PC-3 (cell line): ENCODE measurements at places on chromosomes 1 and 21. TPM values are rescaled to one million over a fixed set of nuclear protein-coding genes. Genes with fewer than 3 reads are reported as not detected.

Gene HAPLN2
- 1.1 TPM in 1 of 2 replicates, not detected in the other for total RNA-seq

Gene PGLYRP4
- not detected in 2 replicates for total RNA-seq

Gene B3GALT5
- total RNA-seq: 0.58 and 1.5 TPM in 2 replicates

DNA sequence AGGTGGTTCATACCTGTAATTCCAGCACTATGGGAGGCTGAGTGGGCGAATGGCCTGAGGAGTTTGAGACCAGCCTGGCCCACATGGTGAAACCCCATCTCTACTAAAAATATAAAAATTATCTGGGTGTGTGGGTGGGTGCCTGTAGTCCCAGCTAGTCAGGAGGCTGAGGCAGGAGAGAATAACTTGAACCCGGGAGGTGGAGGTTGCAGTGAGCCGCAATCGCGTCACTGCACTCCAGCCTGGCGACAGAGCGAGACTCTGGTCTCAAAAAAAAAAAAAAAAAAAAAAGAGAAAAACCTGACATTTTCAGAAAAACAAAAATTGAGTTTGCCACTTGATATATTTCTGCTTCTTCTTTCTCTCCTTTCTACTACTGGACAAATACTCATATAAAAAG lies 24.3 kb downstream of the CA6 start:
- no peak overlapping the region for H3K4me3 ChIP-seq
- no peak for DNase-seq
- no peaks in the 10 kb centered on the region for H3K27me3 ChIP-seq
- no peaks in the 10 kb centered on the region for H3K36me3 ChIP-seq
- H3K27ac ChIP-seq: no peak overlapping the region

DNA sequence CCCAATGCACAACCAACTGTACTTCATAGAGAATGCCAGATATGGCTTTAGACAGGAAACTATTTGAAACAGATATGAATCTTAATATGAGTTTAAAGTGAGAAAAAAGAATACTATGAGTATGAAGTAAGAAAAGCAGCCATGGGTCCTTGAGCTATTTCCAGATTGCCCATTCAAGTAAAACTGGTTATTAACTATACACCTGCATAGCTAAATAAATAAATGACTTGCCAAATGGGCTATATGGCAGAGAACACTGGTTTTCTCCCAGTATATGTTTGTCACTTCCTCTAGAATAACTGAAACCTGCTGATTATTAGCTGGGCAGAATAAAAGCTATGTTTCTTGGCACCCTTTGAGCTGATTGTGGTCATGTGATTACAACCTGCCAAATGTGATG lies 17.0 kb upstream of the CD1C start:
- no peak overlapping the region for H3K27ac ChIP-seq
- H3K36me3 ChIP-seq: no peaks in the 10 kb centered on the region
- peak; percentile 4 for DNase-seq
- no peak overlapping the region for H3K4me3 ChIP-seq

GRCh38 chr1:115729756-115730155 lies 38.8 kb downstream of the CASQ2 start:
- DNase-seq: no peak
- H3K27ac ChIP-seq: no peak overlapping the region
- no peaks in the 10 kb centered on the region for H3K4me1 ChIP-seq
- H3K4me3 ChIP-seq: no peak overlapping the region

- peak; percentile 51 for DNase-seq
- H3K36me3 ChIP-seq: no peaks in the 10 kb centered on the region
Measured at GRCh38 chr1:158101927-158102326, 78.8 kb upstream of the CD1D start.

DNA sequence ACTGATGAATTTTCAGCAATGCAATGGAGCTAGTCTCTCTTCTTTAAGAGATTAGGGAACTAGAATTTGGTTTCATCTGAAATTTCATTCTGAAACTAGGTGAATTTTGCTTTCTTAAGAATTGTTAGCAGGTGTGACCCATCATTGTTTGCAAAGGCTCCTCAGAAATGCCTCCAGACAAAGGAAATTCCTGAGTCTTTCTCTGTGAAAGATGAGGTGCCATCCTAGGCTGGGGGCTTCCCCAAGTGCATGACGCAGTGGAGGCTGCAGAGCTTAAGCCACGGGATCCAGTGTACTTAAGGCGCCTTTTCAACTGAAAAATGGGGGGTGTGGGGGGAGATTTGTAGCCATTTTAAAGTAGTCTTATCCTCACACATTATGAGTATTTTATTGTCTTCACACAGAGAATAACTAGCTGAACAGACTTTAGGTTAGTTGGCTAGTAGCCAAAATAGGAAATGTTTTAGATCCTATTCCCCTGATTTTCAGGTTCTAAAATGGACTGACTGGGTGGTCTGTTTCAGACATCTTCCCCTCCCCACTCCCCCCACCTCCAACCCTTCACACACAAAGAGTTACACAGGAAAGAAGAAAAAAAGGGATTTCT lies 202.0 kb downstream of the NFIA start:
- no peaks in the 10 kb centered on the region for H3K36me3 ChIP-seq
- no peak overlapping the region for H3K27ac ChIP-seq
- H3K4me3 ChIP-seq: no peak overlapping the region
- DNase-seq: no peak
